ENCODE measurements at places on chromosomes 2 and 18.

- DNase-seq = no peak
Observed at GRCh38 chr2:152606081-152606480, 111.2 kb downstream of the PRPF40A start.

DNA sequence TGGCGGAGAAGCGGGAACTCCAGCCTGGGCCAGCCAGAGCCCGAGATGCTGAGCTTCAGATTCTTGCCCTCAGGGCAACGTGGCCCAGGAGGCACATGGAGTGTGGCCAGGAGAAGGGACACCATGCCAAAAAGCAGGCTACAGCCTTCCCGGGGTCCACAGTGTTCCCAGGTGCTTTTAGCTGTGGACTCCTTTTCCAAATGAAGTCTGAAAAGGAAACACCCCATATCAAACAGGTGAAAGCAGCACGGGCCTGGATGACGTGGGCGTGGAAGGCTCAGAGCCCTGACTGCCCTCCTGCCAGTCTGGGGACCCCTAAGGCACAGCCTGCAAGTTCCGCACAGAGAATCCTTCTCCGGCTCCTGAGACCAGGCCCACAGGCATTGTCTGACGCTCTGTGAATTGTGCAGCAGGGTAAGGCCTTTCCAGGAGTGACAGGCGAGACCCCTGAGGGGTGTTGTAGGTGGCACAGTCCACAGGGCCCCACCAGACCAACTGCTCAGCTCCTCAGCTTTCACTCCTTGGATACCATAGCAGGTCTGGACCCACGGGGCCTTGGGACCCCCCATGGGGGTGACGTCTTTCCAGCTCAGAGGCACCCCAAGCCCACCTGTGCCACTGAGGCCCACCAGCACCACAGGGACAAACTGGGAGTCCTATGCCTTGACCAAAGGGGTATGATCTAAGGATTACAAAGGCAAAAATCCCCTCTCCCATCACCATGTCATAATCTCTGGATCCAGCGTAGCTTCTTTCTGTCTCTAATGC is 69.6 kb upstream of the RAB6C start:
- no peak for DNase-seq

DNA sequence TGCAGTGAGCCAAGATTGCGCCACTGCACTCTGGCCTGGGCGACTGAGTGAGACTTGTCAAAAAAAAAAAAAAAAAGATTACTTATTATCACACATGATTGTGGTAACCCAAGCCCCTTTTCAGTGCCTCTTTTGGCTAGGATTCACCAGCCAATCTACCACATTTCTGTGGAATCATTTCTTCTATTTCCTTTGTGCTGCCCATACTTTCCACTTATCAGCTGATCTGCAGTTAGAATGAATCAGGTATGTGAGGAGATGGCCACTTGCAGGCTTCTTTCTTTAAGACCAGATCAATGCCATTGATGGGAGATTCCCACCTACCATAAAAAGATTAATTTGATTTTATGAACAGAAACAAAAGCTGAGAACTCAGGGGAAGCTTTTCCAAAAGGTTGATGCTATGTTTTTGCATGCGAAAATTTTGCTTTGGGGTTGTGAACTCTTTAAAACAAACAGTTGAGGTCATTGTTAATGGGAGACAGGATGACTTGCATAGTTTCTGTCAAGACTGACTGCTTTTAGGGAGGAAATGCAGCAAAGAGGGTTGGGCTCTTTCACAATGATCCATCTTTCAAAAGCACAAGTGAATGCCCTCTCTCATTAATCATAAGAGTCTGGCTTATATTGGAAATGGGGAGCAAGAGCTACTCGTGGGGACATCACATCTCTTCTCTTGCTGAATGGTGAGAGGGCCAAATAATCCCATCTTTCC is 66.9 kb upstream of the CYP26B1 start:
- DNase-seq = no peak

GRCh38 chr18:28208712-28209265 is 31.9 kb upstream of the CDH2 start:
- DNase-seq = no peak

DNA sequence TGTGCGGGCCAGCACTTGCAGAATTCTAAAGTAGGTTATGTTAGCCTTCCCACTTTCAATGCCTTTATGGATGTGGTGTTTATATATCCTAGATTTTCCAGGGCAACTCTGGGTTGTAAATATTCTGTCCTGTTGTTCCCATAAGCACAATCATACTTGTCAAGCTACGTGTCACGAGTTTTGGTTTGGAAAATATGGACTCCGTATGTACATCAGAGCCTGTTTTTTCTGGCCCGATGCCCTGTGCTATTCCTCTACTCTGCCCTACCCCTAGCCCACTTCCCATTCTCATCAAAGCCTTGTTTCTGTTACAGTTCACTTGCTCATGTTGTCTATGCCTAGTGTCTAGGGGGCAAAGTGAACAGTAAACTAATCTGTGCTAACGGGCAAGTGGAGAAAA is 27.0 kb upstream of the ZEB2 start:
- no peak for DNase-seq

DNA sequence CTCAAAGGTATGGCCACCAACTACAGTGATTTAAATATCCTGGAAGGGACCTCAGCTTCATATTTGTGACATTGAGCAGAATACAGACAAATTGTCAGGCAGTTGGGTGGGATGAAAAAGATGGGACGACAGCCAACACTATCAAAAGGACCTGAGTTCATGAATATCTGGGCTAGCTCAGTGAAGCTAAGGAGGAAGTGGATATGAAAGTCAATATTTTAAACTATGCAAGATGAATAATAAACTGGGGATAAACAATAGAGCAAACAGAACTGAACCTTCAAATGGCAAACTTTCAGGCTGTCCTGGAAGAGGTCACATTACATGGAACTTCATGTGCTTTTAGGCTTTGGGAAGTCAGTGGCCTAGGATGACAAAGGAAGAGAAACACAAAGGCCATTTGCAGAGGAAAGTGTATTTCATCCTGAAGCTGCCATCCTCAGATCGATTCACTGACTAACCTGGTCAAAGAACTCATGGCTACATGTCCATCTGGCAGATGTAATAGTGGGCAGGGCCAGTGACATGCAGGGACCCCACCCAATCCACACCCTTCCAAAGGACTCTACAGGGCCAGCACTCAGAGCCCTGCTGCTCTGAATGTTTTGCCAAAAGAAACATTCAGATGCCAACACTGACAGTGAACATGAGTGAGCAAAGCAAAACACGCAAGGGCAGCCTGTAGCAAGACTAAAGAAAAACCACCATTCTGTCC is 175.7 kb downstream of the ETAA1 start:
- no peak for DNase-seq

DNA sequence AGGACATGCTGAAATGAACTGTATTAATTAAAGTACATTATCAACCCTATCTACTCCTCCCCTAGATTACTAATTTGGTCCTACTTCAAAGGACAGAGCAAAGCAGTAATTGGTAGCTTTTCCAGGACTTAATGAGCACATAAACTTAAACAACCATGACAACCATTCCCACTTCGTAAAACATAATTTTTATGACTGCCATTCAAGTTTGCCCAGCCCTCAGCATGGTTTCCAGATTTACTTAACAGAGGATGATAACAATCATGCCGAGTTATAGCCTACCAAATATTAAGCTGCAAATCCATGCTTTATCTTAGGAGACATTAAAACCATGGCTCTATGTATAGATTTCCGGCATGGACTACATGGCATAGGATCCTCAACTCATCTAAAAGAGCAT is 401.1 kb upstream of the CHAC2 start:
- DNase-seq = no peak

DNA sequence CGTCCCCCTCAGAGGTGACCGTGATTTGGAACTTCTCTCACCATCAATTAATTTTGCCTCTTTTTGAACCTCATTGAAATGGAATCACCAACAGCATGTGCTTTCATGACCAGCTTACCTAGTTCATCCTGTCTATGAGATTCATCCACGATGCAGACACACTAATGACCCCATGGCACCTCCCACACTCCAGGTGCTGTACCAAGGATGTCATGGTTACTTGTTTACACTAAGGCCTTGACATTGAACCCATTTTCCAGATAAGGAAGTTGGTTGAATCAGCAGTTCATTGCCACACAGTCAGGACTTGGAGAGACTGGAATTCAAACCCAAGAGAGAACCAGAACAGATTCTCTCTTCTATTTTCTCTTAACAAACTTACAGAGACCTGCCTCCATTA is 139.0 kb downstream of the ZFP36L2 start:
- no peak for DNase-seq

DNA sequence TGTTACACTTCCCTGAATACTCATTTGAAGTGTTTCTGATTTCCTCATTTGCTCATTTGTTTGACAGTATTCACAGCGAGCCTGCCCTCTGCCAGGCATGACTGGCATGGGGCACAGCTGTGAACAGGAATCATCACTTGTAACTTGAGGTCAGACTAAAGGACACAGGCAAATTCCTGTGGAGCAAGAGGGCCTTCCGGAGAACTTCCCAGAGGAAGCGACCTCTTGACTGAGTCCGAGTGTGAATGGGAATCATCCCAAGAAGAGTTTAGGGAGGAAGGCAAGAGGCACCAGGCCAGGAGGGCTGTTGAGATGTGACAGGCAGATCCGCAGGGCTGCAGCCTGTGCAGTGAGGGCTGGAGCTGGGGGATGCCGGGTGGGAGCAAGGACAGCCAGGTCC is 45.4 kb downstream of the LIMS1 start:
- no peak for DNase-seq

DNA sequence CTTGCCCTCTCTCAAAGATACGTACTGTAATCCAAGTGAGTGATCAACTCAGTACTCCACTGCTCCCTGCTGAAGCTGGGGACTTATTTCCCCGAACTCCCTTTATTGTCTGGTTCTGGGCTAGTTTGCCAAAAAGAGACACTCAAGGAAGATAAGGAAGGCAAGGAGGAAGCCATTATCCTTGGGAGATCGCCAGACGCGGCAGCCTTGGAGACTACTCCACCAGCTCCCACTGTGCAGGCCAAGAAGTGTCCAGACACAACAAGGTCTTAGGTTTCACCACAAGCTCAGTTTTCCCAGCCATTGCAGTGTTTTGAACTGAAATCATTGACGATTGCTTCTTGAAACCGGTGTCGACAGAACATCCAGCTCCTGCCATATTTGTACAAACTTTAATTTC is 439.6 kb upstream of the UBE2E3 start:
- DNase-seq = no peak
